ENCODE measurements at places on chromosomes 7 and 10.

DNA sequence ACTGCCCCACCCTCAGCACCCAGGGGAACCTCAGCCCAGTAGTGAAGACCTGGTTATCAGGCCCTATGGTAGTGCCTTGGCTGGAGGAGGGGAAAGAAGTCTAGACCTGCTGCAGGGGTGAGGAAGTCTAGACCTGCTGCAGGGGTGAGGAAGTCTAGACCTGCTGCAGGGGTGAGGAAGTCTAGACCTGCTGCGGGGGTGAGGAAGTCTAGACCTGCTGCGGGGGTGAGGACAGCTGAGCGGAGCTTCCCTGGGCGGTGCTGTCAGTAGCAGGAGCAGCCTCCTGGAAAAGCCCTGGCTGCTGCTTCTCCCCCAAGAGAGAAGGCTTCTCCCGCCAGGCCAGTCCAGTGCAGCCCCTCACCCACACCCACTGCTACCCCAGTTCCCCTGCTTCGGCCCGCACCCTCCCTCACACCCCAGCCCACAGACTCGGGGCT, 6.3 kb downstream of the NOS3 start:
- no peak for DNase-seq

DNA sequence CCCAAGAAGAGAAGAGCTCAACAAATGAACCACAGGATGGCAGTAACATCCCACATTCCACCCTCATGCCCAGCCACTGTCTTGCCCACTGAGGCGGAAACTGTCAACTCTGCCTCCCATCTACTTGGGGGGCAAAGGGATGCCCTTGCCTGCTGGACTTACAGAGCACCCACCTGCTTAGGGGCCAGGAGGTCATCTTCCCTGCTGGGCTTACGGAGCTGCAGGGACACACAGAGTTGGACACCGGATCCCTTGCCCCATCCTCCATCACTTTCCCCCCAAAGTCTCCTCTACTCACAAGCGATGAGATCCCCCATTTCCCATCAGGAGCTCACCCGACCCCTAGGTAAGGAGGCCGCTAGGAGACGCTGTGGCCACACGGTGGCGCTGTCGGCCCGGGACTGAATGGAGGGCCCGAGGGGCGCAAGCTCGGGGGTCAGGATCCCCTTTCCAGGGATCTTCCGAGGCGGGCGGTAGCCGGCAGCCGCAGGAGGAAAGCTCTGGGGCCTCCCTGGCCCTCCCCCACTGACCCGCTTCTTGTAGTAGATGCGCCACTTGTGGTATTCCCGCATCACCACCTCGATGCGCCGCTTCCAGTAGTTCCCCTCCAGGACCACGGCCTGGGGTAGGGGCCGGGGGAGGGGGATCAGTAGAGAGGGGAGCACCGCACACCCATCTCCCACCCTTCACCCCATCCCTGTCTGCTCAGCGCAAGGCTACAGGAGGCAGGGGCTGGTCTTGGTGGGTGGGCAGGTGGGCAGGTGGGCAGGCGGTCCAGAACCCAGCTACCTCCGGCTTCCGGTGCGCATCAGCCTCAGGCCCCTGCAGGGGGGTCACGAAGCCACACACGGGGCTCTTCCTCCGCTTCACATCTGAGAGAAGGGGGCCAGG, 17.3 kb downstream of the MLXIPL start:
- no peak for DNase-seq

- no peak for DNase-seq
Measured at GRCh38 chr10:106957823-106958588, 206.5 kb downstream of the SORCS1 start.

GRCh38 chr10:50874723-50875122, 10.7 kb downstream of the A1CF start:
- DNase-seq: no peak

- no peak for DNase-seq
Measured at GRCh38 chr7:114865564-114865963, 56.3 kb upstream of the MDFIC start.

GRCh38 chr10:13994932-13995331, 335.8 kb downstream of the FRMD4A start:
- no peak for DNase-seq

- DNase-seq: no peak
Measured at GRCh38 chr7:96995406-96996110, 9.8 kb upstream of the DLX6 start.

GRCh38 chr7:132446260-132446659, 130.0 kb downstream of the PLXNA4 start:
- DNase-seq: no peak

GRCh38 chr7:152355474-152356057, 80.2 kb downstream of the KMT2C start:
- no peak for DNase-seq

Data from AG04449 (cell line).